ENCODE measurements at places on chromosomes 1 and 21.

DNA sequence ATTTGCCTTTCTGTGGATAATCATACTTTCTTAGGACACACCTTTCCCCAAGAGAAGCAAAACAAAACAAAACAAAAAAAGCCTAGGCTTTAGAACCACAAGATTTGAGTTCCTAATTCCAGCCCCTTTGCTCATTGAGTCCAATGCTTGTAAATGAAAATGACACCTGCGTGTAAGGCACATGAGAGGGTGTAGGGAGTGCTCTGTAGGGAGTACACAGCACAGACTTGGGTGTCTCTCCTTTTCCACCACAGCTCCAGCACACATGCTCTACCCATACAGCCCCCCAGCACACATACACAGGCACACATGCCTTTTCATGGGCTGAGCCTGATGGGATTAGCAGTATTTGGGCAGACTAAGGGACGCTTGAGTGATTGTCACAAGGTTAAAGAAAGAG is 9.2 kb upstream of the NGF start:
- DNase-seq, result no peak

GRCh38 chr1:156228501-156228900 is 13.5 kb upstream of the BGLAP start:
- DNase-seq, result no peak

DNA sequence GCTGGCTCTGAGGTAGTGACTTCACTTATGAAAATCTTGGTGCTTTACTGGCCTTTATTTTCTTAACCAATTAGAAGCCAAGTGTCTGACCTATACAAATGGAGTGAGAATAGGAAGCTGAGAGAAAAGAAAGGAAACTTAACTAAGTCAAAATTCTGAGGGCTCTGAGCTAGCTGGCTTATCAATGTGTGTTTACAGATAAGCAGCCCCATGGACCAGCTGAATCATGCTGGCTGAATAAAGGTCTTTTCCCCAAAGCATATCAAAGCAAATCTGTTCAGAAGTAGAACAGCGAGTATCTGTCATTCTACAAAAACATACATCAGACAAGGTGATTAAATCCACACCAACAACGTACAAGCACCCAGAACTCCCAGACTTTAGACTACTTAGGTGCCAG is 117.2 kb downstream of the BRINP2 start:
- DNase-seq, result peak; percentile 48

GRCh38 chr1:92094090-92094489 is 13.9 kb downstream of the BTBD8 start:
- no peak for DNase-seq

DNA sequence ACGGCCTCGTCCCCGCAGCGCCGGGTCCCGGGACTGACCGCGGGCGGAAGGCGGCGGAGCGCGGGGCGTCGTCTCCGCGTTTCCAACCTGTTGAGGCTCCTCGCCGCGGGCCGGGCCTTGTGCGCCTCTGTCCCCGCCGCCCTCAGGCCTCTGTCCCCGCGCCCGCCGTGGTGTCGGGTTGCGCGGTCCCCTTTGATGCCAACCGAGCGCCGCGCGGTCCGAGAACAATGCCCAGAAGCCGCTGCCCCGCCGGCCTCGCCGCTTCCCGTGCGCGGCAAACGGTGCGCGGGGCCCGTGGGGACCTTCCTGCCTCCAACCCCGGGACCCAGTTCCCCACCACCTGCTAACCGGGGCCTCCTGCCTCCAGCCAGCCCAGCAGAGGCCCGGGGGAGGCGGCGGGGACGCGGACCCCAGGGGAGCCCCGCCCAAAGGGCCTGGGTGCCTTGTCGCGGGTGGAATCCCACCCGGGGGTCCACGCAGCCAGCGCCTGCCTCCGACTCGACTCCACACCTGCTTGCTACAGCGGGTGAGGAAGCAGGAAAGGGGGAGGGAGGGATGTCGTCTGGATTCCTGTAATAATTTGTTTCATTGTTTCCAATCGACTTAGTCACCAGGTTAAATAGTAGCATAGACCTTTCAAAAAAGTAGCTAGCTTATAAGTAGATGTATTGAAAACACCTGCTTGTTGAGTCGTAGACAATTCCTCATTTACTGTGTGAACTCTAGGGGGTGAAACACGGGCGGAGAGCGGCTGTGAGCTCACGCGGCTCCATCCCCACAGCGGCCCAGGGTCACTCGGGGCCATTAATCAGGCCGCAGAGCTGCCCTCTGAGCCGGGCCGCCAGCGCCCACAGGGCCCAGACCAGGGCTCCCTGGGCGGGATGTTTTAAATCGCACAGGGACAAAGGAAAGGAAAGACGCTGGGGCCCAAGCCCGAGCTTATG is 1.1 kb downstream of the COL18A1 start:
- peak; percentile 11 for DNase-seq

DNA sequence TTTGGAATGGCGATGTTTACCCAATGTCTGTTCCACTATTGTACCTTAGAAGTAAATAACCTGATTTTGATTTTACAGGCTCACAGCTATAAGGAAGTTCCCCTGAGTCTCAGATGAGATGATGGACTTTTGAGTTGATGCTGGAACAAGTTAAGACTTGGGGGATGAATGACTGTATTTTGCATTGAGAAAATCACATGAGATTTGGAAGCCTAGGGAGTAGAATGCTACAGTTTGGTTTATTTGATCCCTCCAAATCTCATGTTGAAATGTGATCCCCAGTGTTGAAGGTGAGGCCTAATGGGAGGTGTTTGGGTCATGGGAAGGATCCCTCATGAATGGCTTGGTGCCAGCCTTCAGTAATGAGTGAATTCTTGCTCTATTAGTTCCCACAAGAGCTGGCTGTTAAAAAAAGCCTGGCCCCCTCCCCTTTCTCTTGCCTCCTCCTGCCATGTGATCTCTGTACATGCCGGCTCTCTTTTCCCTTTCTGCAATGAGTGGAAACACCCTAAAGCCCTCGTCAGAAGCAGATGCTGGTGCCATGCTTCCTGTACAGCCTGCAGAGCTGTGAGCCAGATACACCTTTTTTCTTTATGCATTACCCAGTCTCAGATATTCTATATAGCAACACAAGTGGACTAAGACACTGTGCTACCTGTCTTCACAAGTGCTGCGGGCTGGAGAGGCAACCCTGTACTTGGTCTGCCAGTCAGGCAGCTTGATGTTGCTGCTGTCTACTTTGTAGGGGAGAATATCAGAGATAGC is 77.0 kb upstream of the TLR5 start:
- no peak for DNase-seq

DNA sequence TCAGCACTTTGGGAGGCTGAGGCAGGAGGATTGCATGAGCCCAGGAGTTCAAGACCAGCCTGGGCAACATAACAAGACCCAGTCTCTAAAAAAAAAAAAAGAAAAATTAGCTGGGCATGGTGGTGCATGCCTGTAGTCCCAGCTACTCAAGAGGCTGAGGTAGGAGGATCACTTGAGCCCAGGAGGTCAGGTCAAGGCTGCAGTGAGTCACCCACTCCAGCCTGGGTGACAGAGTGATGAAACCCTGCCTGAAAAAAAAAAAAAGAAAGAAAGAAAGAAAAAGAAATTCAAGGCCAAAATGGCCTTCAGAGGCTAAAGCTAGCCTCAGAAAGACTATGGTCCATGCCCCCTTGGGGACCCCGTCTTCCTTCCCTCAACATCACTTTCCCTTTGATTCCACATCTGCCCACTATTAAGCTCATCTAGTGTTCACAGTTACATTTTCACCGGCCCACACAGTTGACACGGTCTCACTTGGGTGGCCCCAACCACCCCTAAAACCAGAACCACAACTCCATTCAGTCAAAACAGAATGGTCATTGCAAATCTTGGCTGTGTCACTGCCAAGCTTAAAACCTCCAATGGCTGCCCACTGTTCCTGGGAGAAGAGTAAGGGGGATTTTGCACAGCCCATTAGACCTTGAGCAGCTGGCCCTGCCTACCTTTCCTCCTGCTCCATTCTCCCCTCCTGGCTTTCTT is 2.1 kb upstream of the CAPN8 start:
- no peak for DNase-seq

GRCh38 chr1:9052272-9053049 is 17.0 kb downstream of the SLC2A5 start:
- DNase-seq, result no peak

GRCh38 chr21:46115441-46116188 is 17.7 kb downstream of the COL6A2 start:
- no peak for DNase-seq

DNA sequence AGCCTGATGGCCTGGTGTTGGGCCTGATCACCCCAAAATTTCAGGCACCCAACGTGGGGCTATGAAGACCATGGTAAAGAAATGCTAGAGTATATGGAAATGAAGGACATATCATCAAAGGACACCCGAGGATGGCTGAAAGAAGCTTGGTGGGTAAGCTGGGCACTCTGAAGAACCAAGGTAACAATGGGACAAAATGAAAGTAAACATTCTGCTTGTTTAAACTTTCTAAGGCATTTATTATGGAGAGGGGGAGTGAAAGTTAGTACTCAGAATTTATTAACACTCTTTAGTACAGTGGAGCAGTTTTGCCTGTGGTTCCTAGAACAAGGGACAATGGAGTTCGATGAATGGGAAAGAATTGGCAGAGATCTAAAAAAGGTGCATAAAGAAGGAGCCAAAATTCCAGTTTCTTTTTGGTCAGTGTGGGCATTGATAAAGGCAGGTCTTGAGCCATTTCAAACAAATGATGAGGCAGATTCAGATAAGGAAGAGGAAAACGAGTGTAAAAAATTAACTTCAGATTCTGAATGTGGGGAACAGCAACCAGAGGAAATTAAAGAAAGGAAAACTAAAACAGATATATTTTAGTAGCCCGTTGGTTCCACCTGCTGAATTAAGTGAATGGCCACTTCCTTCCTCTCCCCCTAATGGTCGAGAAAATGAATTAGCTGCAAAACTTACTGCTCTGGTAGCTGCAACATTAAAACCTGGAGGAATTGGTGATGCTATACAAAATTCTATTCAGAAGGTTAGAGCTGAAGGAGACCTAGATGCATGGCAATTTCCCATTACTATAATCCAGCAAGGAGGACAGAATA is 8.4 kb upstream of the PM20D1 start:
- no peak for DNase-seq

- DNase-seq, result peak; percentile 75
Observed at GRCh38 chr1:179794669-179795068, 51.6 kb downstream of the FAM163A start.

- peak; percentile 56 for DNase-seq
Observed at GRCh38 chr1:153888533-153888932, 34.2 kb downstream of the GATAD2B start.

- DNase-seq, result no peak
Observed at GRCh38 chr1:61477301-61477700, 247.6 kb downstream of the TM2D1 start.

DNA sequence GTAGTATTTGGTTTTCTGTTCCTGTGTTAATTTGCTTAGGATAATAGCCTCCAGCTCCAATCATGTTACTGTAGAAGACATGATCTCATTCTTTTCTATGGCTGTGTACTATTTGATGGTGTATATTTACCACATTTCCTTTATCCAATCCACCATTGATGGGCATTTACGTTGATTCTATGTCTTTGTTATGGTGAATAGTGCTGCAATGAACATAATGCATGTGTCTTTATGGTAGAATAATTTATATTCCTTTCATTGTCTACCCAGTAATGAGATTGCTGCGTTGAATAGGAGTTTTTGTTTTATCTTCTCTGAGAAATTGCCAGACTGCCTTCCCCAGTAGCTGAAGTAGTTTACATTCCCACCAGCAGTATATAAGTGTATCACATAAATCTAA is 538.8 kb downstream of the LRRIQ3 start:
- no peak for DNase-seq

DNA sequence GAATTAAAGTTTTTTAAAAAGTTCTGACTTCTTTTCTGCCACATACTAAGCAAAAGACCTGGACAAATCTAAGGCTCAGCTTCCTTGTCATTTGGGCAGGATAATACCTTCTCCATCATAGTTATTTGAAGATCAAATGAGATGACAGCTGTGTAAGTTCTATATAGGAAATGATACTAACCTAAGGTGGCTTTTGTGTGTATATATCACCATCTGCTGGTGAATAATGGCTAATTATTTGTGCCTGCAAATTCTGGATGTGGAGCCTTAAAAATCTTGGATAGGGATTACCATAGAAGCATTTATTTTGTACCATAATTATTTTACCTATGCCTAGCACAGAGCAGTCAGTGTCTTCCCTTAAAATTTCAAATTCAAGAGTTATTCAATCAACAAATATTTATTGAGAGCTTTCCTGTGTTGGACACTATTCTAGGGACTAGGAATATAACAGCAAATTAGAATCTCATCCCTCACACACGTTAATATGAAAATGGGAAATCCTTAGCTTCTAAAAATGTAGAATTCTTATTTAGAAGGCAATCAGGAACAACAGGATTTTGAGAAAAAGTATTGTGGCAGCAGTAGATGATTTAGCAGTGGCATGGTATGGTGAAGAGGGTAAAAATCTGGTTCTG is 89.8 kb downstream of the TMEM200B start:
- DNase-seq, result peak; percentile 71

- peak; percentile 77 for DNase-seq
Observed at GRCh38 chr1:214261206-214262123, 19.5 kb upstream of the SMYD2 start.

DNA sequence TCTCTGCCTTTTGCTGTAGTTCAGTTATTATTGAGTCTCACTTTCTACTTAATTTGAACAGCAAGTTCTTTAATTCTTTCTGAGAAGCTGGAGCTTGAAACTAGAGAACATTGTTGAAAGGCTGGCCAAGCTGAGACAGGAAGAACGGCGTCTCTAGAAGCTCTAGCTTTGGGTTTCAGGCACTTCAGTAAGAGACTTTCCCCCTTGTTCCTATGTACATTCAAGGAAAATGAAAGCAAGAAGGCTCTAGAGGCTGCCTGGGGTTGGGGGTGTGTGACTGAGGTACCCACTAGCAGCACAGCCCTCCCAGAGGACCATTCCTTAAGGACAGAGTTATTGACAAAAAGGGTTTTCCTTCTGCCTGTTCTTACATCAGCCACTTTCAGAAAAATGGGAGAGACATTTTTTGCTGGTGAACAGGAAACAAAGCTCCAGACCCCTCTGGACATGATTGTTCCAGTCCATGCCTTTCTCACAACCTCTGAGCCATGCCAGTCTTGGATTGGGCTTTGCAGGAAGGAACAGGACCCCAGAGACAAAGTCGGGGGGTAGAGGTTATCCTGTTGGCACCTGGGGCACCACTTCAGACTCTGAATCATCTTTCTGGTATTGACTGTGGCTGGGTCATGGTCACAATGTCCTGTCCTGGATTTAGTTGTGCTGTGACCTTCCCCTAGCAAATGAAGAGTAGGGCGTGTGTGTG is 63.1 kb downstream of the LAMC2 start:
- no peak for DNase-seq

GRCh38 chr1:26786437-26787380 is 1.0 kb upstream of the PIGV start:
- DNase-seq, result peak; percentile 93

- DNase-seq, result no peak
Observed at GRCh38 chr1:92538048-92538412, 51.3 kb upstream of the GFI1 start.

- no peak for DNase-seq
Observed at GRCh38 chr1:36657826-36658225, 175.1 kb upstream of the CSF3R start.

- peak; percentile 40 for DNase-seq
Observed at GRCh38 chr1:234433563-234434285, 45.3 kb downstream of the TARBP1 start.

- DNase-seq, result peak; percentile 92
Observed at GRCh38 chr1:219792337-219793021, 135.9 kb downstream of the SLC30A10 start.

GRCh38 chr1:81840805-81841204 is 40.1 kb downstream of the ADGRL2 start:
- no peak for DNase-seq

Measured in fibroblast of the aortic adventitia (primary cell).